H1 (cell line): ENCODE measurements at places on chromosomes 11 and 22. TPM values are rescaled to one million over a fixed set of nuclear protein-coding genes. Genes with fewer than 3 reads are reported as not detected.

Gene TRPM5
- total RNA-seq = 0.11 TPM in 1 of 2 replicates, not detected in the other

Gene ADAMTS15
- total RNA-seq = 4.7 and 4.9 TPM in 2 replicates

DNA sequence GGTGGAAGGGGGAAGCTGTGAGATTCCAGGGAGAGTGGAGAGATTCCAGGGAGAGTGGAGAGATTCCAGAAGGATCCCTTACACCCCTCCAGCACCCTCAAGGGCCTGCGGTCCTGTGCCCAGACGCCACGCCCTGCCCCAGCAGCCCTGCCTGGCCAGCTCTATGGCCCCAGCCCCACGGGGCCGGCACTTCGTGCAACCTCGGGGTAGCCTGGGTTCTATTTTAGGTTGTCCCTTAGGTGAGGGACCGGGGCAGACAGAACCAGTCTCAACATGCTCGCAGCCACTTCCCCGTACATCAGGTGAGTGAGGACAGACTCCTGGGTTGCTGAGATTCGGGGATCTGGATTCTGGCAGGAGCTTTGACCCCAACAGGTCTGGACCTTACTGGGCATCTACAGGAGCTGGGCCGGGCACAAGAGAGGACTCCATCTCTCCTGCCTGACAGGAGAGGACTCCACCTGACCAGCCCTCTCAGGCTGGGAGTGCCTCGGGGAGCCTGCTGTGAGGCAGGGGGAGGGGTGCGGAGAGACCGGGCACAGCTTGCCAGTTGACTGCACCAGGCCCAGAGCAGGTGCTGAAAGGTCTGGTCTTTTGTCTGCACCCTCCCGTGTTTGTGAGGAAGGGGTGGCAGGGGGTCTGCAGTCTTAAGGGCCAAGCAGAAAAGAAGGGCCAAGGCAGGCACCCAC lies 8.5 kb upstream of the ADORA2A start:
- peaks cover 12% of the 10 kb centered on the region for H3K36me3 ChIP-seq
- peaks cover 8% of the 10 kb centered on the region for H3K4me1 ChIP-seq
- H3K27ac ChIP-seq = peak overlapping the region; percentile 43; the same call in 1 of the 2 replicates
- no peaks in the 10 kb centered on the region; the same call in 1 of the 2 replicates for H3K27me3 ChIP-seq

DNA sequence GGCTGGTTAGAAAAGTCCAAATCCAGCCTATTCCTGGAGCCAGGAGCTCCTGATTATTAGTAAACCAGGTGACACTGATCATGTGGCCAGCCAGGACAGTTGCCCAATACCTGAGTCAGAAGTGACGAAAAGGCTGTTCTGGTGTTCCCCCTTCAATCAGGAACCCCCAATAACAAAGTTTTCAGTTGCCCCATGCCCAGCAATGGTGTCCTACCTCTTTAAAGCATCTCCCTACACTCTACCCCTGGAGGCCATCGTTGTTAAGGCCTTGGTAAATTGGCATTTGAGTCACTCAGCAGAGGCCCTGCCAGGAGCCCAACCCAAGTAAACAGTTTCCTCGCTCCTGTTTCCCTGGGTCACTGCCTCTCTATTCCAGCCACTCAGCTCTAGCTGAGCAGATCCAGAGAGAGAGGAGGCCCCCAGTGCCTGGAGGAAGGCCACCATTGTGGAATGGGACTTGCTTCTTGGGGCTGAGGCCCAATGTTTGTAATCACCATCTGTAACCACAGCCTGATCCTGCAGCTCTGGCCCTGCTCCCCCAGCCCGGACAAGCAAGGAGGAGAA lies 25.0 kb downstream of the ARHGAP1 start:
- peak overlapping the region; percentile 9; the same call in 1 of the 2 replicates for H3K27ac ChIP-seq
- no peaks in the 10 kb centered on the region for H3K27me3 ChIP-seq
- peaks cover 9% of the 10 kb centered on the region for H3K4me1 ChIP-seq
- peaks cover 6% of the 10 kb centered on the region; the same call in 1 of the 2 replicates for H3K36me3 ChIP-seq

- no peak overlapping the region for H3K27ac ChIP-seq
- no peaks in the 10 kb centered on the region for H3K27me3 ChIP-seq
Measured at GRCh38 chr11:44290208-44290607, 19.7 kb downstream of the ALX4 start.

GRCh38 chr11:86219311-86220193 lies 25.0 kb upstream of the EED start:
- H3K27me3 ChIP-seq = no peaks in the 10 kb centered on the region
- H3K4me3 ChIP-seq = no peak overlapping the region
- no peak overlapping the region for H3K27ac ChIP-seq
- DNase-seq = no peak
- H3K36me3 ChIP-seq = no peaks in the 10 kb centered on the region

GRCh38 chr22:38462960-38463784 lies 4.7 kb upstream of the KDELR3 start:
- H3K4me3 ChIP-seq = peak overlapping the region; percentile 46
- peak; percentile 83 for DNase-seq
- peaks cover 16% of the 10 kb centered on the region for H3K4me1 ChIP-seq
- H3K27me3 ChIP-seq = peaks cover 37% of the 10 kb centered on the region
- no peak overlapping the region for H3K27ac ChIP-seq
- no peaks in the 10 kb centered on the region for H3K36me3 ChIP-seq

- H3K27ac ChIP-seq = no peak overlapping the region
- H3K4me3 ChIP-seq = no peak overlapping the region
- no peak for DNase-seq
- H3K27me3 ChIP-seq = no peaks in the 10 kb centered on the region
- H3K4me1 ChIP-seq = peaks cover 5% of the 10 kb centered on the region; the same call in 1 of the 2 replicates
Measured at GRCh38 chr11:116225236-116225635, 547.6 kb downstream of the BUD13 start.

- no peak overlapping the region for H3K27ac ChIP-seq
- peak; percentile 45 for DNase-seq
- no peaks in the 10 kb centered on the region; the same call in 1 of the 2 replicates for H3K36me3 ChIP-seq
Measured at GRCh38 chr22:32475468-32476010, 928 bp downstream of the FBXO7 start.

- peak; percentile 75 for DNase-seq
- peaks cover 13% of the 10 kb centered on the region for H3K4me1 ChIP-seq
- H3K27ac ChIP-seq = peak overlapping the region; percentile 10; the same call in 1 of the 2 replicates
- peak overlapping the region; percentile 91 for H3K4me3 ChIP-seq
- H3K36me3 ChIP-seq = peaks cover 11% of the 10 kb centered on the region; the same call in 1 of the 2 replicates
Measured at GRCh38 chr11:65132988-65133700, 1.2 kb downstream of the SYVN1 start.

DNA sequence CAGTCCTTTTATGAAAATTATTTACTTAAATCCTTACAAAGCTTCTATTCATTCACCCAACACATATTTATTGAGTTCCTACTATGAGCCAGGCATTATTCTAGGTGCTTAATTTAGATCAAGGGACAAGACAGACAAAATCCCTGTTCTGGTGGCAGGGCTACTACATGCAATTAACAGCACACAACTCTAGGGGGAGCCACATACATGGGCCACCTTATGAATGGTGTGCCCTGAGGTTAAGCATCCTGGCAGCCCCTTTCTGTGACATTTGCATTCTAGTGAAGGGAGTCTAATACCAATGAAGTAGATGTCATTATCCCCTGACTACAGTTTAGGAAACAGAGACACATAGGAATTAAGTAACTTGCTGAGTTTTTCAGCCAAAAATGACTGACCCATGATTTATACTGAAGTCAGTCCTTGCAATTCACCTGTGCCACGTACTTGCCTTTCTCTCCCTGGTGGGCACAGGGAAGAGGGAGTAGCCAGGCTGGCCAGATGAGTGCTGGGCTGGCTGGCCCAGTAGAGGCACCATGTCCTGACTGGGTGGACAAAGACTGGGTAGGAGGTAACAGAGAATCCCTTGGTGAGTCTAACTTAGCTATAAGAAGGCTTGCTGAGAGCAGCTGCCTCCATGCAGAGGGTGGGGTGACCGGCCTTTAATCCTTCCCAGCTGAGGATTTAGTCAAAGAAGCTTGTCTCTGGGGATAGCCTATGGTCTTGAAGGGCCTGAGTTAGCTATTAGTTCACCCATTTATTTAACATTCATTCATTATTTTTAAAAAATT lies 52.0 kb upstream of the ELF5 start:
- DNase-seq = no peak
- H3K27ac ChIP-seq = no peak overlapping the region
- H3K4me3 ChIP-seq = no peak overlapping the region
- 0 out of 2 replicates have a peak, but pooled peaks cover 2% of the 10 kb centered on the region for H3K4me1 ChIP-seq

DNA sequence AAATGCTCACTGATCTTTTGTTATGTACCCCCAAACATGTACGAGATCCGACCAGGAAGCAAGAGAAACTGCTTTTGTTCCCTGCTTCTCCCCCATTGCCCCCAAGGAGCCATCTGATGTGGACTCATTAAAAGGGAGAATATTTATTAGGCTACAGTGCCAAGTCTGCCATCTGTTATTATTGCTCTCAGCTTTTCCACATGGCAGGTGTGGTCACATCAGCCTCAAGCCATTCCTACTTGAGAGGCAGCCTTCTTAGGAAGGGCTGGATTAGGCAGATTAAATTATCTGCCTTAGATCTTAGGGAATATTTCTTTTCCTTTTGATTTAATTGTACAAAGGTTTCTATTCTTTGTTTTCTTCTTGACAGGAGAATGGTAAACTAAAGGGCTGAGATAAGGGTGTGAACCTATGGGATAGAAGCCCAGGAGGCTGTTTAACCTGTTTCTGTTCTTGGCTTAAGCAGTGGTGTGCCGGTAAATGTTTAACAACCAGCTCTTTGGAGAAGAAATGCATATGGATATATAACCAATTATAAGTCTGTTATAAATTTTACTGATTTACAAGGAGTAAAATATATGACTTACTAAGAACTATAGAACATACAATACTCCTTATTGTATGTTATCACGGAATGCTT lies 88.8 kb downstream of the PDHX start:
- H3K4me3 ChIP-seq = no peak overlapping the region
- no peaks in the 10 kb centered on the region; the same call in 1 of the 2 replicates for H3K4me1 ChIP-seq
- no peak for DNase-seq
- H3K27me3 ChIP-seq = no peaks in the 10 kb centered on the region

DNA sequence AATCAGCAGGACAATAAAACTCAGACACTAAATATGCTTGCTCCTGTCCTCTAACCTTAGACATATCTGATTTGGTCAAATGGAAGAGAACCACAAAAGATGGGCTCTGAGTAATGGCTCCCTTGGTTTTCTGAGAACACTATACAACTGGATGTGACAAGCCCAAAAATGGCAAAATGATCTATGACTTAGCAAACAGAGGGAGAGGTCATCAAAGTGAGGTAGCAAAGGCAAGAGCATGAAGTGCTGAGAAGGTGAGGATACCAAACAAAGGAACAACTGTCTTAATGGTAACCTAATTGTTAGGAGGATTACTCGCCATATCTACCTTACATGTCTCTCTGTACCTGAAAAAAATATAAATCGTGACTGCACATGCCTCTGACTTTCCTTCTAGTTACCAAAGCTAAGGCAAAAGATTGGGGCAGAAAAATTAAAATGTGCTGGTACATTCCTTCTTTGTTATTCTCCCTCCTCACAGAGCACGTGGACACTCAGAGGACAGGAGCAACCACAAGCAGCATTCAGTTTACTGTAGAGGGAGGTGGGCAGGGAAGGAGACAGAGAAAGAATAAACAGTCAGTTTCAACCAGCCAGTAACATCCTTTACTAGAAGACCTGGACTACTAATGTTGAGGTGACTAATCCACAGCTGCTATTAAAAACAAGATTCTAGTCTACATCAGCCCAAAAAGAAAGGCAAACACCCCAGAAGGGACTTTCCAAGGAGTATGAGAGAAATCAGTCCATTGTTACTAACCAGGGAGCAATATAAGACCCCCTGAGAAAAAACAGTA lies 88.8 kb downstream of the AMBRA1 start:
- H3K4me1 ChIP-seq = peaks cover 4% of the 10 kb centered on the region; the same call in 1 of the 2 replicates

- H3K36me3 ChIP-seq = no peaks in the 10 kb centered on the region
- no peak for DNase-seq
- no peak overlapping the region for H3K27ac ChIP-seq
- H3K4me1 ChIP-seq = peaks cover 10% of the 10 kb centered on the region
Measured at GRCh38 chr22:17938484-17938924, 85.9 kb downstream of the MICAL3 start.
